Frontal cortex (tissue), 4 donors: ENCODE measurements at places on chromosomes 2 and 18. TPM values are rescaled to one million over a fixed set of nuclear protein-coding genes. Genes with fewer than 3 reads are reported as not detected.

The RSAD2 gene
- 3.3 TPM for total RNA-seq

DNA sequence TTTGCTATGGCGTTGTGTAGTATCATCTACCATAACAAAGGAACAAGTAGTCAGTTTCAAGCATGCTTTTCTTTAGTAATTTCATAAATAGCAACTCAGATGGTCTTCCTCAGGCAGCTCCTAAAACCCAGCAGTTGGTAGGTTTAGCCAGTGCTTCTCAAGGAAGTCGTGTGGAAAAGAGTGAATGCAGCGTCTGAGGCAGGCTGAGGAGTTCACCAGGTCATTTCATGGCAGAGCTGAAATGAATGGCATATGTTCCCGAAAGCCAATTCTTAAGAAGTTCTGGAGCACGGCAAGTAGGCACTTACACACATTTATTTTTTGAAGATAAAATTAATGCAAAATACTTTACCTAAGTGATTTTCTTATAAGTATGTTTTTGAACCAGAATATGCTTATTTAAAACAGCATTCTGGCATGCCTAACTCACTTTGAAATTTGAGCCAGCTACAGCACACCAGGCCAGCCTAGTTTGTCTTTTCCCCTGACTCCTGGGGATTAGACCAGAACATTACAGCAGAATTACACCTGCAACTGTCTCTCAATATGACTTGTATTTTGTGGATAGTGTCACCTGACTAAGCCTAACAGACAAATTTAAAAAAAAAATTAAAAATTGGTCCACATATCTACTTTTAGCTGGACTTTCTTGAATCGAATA lies 62.2 kb downstream of the OSBPL6 start:
- no peak for DNase-seq

The TMEM214 gene
- 7.7 TPM for total RNA-seq

DNA sequence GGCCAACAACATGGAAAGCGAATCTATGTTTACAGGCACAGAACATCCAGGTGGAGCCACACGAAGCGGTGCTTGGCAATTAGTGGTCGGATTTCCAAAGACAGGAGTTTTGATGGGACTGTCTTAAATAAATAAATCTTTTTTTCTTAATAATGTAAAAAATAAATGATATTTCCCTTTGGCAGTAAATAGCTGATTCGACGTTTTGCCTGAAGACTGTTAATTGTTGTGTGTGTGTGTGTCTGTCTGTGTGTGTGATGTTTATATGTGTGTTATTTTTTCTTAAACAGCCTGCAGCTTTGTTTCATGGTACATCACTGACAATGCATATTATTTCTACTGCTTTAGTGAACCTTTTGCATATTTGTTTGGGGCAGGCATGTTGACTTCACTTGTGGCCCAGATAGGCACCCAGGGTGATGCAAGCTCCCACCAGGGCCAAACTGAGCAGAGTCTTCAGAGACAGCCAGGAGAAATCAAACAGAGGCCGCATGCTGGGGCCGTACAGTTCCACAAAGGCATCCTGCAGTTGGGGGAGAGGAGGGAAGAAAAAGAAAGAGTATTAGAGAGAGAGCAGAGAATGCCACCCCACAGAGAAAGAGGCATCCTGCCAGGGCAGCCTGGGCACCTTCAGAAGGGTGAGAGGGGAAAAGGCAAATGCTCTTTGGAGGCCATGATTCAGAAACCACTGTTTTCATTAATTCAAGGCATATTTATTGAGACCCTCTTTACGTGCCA lies 191.2 kb downstream of the BCL2 start:
- no peak for DNase-seq

The MCFD2 gene
- 42.4 TPM for total RNA-seq
